ENCODE measurements at places on chromosomes 6 and 20. TPM values are rescaled to one million over a fixed set of nuclear protein-coding genes. Genes with fewer than 3 reads are reported as not detected.

Gene CEBPB
- 55.2 TPM for total RNA-seq

GRCh38 chr20:34843421-34843820, 18.0 kb upstream of the NCOA6 start:
- no peak for DNase-seq

DNA sequence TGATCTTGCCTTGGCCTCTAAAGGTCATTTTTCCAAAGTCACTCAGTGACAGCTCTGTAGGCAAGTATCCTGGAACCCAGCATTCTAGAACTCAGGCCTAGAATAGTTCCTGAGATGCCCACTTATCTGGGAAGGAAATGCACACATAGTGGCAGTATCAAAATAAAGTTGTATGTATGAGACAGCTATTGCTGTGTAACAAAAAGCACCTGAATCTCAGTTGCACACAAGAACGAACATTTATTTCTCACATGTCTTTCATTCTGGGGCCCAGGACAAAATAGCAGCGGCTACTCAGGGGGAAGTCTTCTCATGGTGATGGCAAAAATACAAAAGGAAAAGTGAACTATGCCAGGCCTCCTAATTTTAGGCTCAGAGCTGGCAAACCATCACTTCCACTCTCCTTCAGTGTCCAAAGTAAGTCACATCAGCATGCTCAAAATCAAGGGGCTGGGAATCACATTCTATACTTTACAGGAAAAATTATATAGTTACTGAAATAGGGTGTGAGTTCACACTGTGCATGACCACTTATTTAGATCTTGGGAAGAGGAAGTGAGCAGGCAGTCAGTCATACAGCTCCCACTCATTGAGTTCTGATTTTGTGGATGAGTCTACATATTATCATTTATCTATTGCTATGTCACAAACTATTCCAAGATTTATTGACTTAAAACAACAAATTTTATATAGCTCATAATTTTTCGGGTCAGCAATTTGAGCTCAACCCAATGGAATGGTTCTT, 133.7 kb upstream of the RIN2 start:
- DNase-seq, result no peak

GRCh38 chr6:89360415-89360999, 8.0 kb upstream of the UBE2J1 start:
- DNase-seq, result no peak

Gene LTB
- total RNA-seq, result 270 TPM

DNA sequence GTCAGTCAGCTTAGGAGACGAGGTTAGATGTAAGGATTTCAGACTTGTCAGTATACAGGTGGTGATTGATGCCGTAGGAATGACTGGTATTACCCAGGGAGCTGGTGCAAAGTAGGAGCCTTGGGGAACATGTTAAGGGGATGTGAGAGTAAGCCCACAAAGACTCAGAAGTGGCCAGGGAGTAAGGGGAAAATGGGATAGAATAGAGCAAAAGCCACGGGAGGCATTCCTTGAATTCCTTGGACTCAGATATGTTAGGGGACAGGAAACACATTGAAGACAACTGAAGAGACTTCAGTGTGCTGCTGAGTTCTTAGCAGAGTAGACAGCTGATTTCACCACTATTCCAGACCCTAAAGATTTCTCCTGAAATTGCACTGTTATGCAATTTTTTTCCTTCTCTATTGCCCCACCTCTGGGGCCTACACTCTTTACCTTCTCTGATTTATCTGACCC, 1.2 kb upstream of the ACAT2 start:
- DNase-seq, result no peak

GRCh38 chr6:9657994-9658393, 756.9 kb downstream of the TFAP2A start:
- DNase-seq, result no peak

Gene CALHM4
- not detected for total RNA-seq

GRCh38 chr6:15088904-15089568, 156.8 kb upstream of the JARID2 start:
- DNase-seq, result no peak

Gene ABT1
- total RNA-seq, result 32.9 TPM

Gene C6orf15
- total RNA-seq, result not detected

Gene PTGIS
- 40.6 TPM for total RNA-seq

Gene PRKN
- total RNA-seq, result not detected

Gene HCRTR2
- not detected for total RNA-seq

DNA sequence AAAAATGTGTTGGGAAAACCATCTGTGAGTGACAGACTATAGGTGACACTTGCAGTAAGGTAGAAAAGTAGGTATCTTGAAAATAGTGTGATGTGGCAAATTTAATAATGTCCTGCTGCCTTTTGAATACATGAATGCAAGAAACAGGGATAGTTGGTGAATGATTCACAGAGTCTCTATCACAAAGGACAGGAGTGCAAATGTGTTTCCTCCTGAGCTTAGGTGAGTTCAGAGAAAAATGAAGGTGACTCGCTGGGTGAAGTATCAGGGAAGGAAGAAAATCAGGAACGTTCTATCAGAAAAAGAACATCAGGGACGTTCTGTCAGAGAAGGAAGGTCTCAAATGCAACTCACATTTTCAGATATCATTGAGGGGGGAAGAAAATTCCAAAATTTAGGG, 557.8 kb upstream of the SLC35B3 start:
- DNase-seq, result no peak

GRCh38 chr6:37822851-37823682, 3.5 kb downstream of the ZFAND3 start:
- DNase-seq, result no peak

Gene TRIM15
- 0.59 TPM for total RNA-seq

Data from activated T-helper 1 cell treated with anti-CD3 and anti-CD28 coated beads, Interleukin-12 subunit alpha, Interleukin-12 subunit beta, Interleukin-2, Interleukin-4 antibody, amounts not matched to agents 30 ng/mL and 10 ng/mL and 1 ng/mL, durations not matched to agents 14 hours and 24 hours and 36 hours (primary cell).